ENCODE measurements at places on chromosomes 3 and 15.

DNA sequence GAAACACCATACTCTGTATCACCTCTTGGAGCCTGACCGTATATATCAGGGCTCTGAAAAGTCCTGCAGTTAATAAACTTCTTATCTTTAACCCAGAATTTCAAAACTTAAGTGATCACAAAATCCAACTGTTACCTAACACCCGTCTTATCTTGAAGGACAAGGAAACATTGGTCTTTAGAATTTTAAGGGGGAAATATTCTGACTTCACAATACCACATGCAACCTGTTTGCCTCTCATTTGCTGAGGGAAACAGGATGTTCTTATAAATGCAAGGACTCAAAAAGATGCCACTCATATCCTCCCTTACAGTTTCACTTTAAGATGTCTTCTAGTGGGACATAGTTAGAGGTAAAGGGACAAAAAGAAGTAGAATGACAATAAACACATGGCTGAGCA, 67.9 kb downstream of the CRTC3 start:
- DNase-seq = no peak

DNA sequence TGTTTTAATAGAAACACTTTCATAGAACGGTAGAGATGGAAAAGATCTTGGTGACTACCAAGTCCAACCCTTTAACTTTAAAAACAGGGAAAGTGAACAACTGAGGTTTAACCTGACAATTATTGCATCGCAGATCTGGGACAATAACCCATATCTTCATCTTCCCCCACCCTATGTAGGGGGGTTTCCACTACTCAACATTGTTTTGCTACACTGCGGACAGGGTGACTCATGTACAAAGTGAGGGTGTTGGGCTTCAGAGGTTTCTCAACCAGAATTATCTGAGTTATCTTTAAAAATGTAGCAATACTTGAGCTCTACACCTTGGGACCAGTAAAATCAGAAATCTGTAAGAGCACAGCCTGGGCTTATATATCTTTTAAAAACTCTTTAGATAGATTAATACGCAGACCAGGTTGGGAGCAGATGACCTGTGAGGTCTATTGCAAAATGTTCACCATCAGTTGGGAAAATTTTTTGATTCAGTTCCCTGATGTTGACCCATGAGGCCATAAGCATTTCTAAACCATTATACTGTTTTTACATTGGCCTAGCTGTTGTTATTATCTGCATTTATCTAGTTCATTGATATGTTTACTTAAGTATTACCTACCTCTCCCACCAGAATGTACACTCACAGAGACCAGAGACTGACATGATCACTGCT, 103.6 kb upstream of the ICE2 start:
- DNase-seq = no peak

DNA sequence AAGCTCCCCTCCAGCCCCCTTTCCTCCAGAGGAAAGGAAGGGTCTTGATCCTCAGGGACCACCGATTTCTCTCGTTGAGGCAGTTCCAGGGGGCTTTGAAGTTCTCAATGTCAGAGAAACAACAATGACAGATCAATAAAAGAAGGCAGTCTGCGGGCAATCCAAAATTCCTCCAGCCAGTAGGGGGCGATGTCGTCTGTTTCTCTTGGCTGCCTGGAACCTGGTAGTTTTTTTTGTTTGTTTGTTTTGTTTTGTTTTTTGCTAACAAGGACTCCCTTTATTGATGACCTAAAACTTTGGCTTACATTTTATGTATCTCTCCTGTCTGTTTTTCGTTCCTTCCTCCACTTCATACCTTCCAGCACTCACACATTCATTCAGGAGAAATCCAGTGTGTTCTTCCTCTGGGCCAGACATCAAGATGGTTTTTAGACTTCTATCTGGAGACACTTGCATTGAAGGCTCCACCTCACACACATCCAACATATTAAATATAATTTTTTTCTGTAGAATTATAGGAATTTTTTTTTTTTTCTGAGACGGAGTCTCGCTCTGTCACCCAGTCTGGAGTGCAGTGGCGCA, 276.6 kb downstream of the RPLP1 start:
- DNase-seq = peak; percentile 40

GRCh38 chr15:64701482-64702184, 73.8 kb downstream of the RBPMS2 start:
- no peak for DNase-seq

- no peak for DNase-seq
These were observed 14.5 kb downstream of the TFDP2 start for GRCh38 chr3:142134799-142135325.

- no peak for DNase-seq
These were observed 68.7 kb downstream of the AAGAB start for GRCh38 chr15:67185621-67186225.

- DNase-seq = no peak
These were observed 9.2 kb downstream of the THBS1 start for GRCh38 chr15:39589815-39590644.

DNA sequence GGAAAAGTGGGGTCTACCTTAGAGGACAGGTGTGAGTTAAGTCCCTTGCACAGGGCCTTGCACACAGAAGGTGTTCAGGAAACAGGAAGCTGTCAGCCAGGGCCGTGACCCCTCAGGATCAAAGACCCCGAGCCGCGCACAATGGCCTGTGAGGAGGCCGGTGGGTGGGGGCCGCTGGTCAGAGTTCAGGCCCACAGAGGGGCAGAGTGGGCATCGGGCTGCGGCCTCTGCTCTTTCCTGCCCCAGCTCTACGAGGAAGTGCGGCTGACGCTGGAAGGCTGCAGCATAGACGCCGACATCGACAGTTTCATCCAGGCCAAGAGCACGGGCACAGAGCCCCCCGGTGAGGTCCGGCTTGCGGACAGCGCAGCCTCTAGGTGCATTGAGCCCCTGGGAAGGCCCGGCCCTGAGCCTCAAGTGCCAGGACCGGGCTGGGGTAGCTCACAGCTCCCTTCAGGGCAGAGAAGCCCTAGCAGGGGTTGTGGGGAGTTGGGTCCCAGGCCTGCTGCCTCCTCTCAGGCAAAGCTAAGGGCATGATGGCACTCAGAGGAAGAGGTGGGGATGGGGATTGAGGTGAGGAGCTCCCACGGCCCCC, 37.2 kb downstream of the PSTPIP1 start:
- DNase-seq = no peak

GRCh38 chr3:177994976-177995375, 541.3 kb upstream of the KCNMB2 start:
- peak; percentile 27 for DNase-seq

- no peak for DNase-seq
These were observed 85.5 kb upstream of the LRTM1 start for GRCh38 chr3:55013145-55013925.

DNA sequence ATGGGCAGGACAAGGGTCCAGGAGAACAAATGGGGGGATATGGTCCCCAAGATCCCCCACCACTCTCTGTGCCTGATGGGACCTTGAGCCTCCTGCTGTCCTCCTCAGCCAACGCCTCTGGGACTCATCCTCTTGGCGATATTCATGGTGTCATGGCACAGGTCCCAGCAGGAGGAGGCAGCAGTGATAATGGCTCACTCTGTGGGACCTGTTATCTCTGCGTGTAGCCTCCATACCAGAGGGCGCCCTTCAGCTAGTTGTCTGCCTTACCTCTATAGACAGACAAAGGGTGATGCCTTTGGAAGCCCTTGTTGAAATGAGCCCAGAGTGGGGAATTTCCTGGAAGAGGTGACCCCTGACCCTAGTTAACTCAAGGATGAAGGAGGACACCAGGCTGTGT, 7.4 kb downstream of the ZBTB47 start:
- no peak for DNase-seq

DNA sequence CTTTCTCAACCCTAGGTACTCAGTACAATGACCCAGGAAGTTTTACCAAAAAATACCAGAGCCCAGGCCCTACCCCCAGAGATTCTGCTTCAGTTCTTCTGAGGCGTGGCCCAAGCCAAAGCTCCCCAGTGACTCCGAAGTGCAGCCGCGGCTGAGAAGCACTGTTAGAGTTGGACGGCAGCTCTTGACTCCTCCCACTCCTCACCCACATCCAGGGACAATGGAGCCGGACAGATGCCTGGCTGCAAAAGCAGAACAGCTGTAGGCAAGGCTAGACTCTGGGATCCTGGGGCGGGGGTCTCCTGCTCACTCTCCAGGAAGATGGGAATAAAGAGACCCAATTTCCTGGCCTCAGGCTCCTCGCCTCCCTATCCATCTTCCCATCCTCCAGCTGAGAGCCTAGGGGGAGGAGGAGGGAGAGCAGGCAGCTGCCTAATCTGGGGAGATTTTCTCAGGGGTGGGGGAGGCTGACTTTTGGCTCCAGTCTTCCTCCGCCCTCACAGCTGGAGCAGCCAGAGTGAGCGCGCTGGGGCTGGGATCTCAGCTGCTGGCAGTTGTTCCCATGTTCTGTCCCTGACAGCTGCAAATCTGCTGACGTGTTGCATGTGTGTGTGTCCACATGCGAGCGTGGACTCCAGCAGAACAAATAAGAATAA, 223.8 kb downstream of the OPA1 start:
- DNase-seq = no peak

- no peak for DNase-seq
These were observed 172.2 kb downstream of the GHSR start for GRCh38 chr3:172276103-172276502.

All from suppressor macrophage (primary cell).